ENCODE measurements at places on chromosomes 7 and 10.

DNA sequence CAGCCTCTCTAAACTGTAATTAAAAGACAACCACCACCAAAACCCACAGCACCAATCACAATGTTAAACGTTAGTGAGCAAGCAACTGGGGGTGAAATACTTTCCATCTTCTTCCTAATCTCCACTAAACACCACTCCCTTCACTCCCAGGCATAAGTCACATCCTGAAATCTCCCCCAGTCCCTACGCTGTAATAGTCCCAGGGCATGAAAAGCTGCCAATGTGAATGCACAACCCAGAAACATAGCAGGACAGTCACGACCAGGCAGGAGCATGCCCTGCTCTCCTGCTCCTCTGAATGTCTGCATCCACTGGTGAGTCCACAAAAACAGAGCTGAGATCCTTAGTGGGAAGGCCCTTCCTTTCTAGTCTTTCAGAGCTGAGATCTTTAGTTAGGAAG is 288.9 kb downstream of the PARD3 start:
- DNase-seq = no peak

DNA sequence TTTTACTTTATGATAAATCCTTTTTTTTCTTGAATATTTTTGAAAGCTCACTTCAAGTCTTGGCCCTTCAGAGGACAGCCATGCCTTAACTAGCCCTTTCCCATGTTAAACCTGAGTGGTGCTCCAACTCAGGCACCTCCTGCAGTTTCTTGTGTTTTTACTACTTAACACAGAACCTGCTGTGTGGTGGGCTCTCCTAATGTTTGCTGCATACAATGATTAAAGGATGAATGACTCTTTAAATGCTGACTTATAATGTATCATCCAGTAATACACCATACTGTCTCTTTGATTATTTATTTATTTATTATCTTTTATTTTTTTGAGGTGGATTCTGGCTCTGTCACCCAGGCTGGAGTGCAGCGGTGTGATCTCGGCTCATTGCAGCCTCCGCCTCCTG is 179.4 kb downstream of the SEMA3E start:
- no peak for DNase-seq

- DNase-seq = no peak
These were observed 3.4 kb downstream of the TMEM209 start for GRCh38 chr7:130201796-130202195.

GRCh38 chr10:118210276-118210675 is 131.8 kb downstream of the FAM204A start:
- DNase-seq = no peak

DNA sequence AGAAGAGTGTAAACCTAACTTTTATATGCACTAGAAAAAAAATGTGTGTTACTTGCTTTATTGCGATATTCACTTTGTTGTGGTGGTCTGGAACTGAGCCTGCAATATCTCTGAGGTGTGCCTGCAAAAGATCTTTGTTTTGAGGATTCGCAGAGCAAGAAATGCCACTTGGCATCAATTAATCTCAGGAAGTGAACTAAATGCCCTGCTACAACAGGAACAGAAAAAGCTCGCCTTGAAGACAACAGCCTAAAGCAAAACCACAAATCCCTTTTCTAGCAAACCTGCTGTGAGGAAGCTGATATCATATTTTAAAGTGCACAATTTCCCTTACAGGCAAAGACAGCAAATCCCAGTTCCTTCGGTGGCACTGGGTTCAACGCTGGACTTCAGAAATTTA is 675.8 kb downstream of the KCNMA1 start:
- DNase-seq = no peak

DNA sequence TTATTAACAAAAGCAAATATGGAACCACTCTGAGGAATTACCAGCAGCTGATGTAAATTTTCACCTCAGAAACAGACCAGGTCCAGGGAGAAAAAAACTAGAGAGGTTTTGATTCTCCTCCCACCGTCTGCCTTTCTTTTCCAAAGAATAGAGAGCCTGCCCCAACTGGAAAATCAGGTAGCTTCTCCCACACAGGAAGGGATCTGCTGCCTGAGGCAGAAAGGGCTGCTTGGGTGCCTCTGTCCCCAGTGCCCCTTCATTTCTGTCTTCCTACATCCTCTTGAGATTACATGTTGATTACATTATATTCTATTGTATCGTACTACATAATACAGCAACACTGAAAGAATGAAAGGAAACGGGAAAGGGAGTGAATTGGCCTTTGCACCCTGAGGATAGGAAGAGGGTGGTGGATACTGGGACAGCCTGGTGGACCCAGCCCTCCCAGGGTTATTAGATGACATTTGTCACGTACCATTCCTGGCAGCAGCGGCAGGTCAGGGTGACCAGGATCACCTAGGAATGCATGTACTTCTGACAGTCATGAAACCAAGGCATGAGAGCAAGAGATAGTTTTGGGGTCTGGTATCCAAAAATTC is 8.9 kb downstream of the ST8SIA6 start:
- DNase-seq = no peak

DNA sequence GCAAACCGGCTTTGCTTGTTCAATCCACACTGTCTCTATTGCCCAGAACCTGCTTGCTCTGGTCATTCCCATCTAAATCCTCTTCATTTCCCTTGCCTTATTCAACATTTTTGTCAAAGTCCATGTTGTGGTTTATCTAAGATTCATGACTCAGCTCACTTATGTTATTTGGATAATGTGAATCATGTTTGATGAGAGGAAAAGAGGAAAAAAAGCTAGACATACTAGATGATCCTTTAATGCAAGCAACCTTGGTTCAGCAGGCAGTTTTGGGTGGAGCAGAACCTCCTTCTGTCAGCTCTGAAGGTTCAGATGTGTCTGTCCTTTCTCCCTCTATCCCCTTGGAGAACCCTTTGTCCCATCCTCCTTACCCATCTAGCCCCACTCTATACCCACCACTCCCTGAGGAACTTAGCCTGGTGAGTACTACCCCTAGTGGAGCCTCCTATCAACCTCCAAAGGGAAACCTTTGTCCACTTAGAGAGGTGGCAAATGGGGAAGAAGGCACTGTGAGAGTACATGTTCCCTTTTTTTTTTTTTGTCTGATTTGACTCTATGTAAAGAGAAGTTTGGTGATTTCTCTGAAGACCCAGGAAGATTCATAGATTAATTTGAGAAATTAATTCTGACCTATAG is 2.1 kb upstream of the SAMD9L start:
- DNase-seq = no peak

GRCh38 chr10:125742465-125742864 is 23.0 kb downstream of the EDRF1 start:
- DNase-seq = no peak

DNA sequence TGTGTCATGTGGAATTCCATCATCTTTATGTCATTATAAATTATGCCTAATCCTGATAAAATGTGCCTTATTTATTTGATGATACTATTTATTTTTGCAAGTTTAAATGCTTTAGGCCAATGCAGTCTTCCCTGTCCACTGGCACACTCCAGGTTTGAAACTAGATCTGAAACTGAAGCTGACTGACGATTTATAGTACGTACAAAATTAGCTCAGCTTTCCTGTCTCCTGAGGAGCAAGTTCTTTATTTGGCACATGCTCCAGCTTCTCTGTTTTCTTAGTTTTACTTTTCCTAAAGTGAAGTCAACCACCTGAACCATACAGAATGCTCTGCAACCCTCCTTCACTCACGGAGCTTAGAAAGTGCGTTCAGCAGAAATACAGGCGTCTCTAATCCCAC is 164.1 kb downstream of the HECW1 start:
- no peak for DNase-seq

- no peak for DNase-seq
These were observed 41.6 kb downstream of the JAKMIP3 start for GRCh38 chr10:132107186-132107948.

GRCh38 chr10:75547391-75548298 is 116.2 kb downstream of the LRMDA start:
- DNase-seq = peak; percentile 39

DNA sequence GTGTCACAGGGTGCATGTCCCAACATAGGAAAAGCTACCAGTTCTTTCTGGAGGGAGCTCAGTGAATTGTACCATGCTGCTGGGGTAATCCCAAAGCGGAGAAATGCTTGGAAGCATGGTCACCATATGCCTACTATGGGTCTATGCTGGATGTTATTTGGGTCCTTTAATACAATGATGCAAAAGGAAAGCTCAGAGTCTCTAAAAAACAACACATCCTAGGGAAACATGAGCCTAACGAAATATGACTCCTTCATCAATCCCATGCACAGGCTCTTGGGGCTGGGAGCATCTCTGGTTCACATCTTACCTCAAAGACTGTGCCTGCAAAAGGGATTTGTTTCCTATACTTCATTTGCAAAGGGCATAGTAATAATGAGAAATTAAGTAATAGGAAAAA is 65.2 kb downstream of the CUBN start:
- DNase-seq = no peak

DNA sequence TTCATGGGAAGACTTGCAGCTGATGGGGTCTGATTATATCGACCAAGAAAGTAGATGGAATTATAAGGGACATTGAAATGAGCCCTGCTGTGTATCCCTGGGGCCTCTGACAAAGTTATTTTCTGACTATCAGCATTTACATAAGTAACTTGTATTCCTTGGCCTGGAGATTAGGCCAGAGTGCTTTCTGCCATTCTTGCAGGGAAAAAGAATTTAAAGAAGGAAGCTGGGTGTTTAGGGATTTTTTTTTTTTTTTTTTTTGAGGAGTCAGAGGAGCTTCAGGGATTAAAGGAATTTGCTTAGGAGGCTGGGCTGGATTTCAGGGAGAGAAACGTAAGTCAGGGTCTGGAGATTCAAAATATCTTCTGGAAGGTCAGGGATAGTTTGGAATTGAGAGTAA is 4.6 kb downstream of the SPAM1 start:
- no peak for DNase-seq

GRCh38 chr10:111017098-111017497 is 59.7 kb upstream of the ADRA2A start:
- DNase-seq = no peak

DNA sequence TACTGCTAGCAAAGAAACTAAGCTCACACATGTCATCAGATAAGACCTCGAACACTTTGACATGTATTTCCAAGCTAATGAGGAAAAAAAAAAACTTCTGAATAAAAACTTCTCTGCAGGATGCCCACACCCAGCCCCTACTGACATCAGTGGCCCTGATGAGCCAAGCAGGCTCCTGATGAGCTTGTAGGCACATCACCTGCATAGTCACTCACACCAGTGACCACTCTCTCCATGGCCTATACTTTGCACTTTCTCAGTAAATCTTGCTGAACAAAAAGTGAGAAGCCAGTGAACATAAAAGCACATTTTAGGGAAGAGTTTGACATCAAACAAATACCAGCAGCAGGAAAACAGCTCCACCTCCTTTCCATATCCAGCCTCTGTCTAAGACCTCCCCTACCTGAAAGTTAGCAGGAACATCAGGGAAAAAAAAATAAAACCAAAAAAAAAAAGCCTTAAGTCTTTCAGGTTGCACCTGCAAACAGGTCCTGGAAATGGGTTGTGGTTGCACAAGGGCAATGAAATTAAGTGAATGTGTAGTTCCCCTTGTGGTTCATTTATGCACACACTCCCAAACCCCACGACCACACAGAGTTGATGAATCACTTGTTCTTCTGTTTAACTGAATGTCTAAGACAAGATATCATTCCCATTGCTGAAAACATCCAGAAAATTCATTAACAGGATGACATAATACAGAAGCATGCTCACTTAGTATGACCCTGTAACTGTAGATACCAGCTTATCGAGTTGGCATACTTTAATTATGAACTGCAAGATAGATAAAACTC is 205.2 kb upstream of the PDE1C start:
- no peak for DNase-seq

DNA sequence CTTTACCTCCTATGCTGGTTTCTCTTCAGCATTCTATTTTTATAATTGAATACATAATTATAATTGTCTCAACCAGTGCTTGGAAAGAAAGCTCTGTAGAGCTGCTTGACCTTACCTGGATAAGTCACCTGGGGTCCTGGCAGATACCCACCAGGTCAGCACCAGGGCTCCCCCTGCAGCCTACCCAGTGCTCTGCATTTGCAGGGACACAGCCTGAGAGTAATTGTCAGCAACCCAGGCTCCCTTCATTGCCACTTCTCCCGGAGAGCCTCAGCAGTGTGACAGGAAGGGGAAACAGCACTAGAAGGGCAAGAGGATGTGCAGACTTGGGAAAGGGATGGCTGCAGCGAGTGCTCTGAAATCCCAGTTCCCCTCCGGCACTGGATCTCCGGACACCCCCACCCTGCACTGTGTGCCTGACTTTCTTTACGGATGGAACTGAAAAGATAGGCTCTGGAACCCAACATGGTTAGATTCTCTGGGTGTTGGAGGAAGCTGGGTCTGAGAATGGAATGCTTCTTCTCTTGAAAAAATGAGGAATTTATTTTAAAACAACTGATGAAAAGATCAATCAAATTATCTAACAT is 11.4 kb upstream of the PAX4 start:
- peak; percentile 65 for DNase-seq

DNA sequence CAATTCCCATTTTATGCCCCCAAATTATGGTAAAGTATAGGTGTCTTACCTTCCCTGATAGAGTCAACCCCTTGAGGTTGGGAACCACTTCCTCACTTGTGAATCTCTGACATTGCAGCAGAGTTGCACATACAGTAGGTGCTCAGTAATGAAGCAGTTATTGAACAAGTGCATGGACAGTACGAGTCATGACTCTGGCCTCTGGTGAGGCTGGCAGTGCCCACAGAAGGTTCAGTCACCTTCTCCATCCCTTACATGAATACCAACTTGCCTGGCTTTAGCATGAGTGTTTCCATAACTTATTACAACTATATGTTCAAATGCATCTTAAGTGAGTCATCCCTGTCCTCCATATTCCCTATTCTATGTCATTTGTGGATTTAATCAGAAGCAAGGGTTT is 340.0 kb downstream of the ELMO1 start:
- DNase-seq = no peak

DNA sequence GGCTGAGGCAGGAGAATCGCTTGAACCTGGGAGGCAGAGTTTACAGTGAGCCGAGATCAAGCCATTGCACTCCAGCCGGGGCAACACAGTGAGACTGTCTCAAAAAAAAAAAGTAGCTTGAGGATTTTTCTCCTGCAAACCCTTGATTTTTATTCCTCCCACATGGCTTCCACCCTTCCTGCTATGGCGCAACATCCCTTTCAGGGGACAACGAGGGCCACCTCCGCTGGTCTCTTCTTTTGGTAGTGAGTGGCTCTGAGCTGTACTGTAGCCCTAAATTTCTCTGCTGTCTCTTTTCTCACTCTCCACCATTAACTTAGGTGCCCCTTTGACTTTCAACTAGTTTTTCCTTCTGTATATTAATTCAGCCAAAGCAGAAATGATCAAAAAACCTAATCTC is 113.4 kb downstream of the HIPK2 start:
- DNase-seq = no peak

GRCh38 chr10:68178592-68178991 is 53.3 kb downstream of the ATOH7 start:
- no peak for DNase-seq
